ENCODE measurements at places on chromosomes 2 and 18. TPM values are rescaled to one million over a fixed set of nuclear protein-coding genes. Genes with fewer than 3 reads are reported as not detected.

GRCh38 chr2:79487399-79487798, 25.5 kb upstream of the CTNNA2 start:
- DNase-seq, result no peak

DNA sequence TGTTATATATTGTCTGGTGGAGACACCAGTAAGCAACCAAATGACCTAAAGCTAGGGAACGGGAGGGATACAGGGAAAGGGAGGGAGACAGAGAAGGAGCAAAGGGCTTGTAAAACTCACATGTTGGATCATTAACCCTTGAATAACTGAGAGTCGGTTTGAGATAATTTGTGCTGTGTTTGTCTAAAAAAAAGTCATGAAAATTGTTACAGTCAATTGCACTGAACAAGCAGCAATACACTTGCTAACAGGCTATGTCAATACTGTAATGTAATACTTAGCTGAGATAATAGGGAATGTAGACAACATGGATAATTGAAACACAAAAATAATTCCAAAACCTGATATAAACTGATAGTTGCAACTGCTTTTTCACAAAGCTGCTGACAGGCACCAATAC, 71.3 kb upstream of the ZNF521 start:
- DNase-seq, result no peak

GRCh38 chr2:143844986-143845385, 674.9 kb downstream of the ZEB2 start:
- no peak for DNase-seq

GRCh38 chr2:215969131-215969841, 44.1 kb downstream of the MREG start:
- DNase-seq, result no peak

GRCh38 chr18:64974391-64975125, 776.3 kb upstream of the CDH7 start:
- no peak for DNase-seq

- no peak for DNase-seq
Observed at GRCh38 chr2:123811846-123812245, 213.2 kb upstream of the CNTNAP5 start.

DNA sequence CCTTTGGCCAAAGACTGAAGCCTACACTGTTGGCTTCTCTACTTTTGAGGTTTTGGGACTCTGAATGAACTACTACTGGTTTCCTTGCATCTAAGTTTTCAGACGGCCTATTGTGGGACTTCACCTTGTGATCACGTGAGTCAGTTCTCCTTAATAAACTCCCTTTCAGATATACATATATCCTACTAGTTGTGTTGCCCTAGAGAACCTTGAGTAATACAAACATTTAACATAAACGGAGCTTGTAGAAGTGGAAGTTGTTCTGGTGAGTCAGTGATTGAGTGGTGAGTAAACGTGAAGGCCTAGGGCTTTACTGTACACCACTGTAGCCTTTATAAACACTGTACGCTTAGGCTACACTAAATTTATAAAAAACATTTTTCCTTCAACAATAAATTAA, 107.2 kb upstream of the CDH2 start:
- DNase-seq, result no peak

The FBXO36 gene
- 3.5 TPM for polyA plus RNA-seq
